ENCODE measurements at places on chromosomes 7 and 10.

DNA sequence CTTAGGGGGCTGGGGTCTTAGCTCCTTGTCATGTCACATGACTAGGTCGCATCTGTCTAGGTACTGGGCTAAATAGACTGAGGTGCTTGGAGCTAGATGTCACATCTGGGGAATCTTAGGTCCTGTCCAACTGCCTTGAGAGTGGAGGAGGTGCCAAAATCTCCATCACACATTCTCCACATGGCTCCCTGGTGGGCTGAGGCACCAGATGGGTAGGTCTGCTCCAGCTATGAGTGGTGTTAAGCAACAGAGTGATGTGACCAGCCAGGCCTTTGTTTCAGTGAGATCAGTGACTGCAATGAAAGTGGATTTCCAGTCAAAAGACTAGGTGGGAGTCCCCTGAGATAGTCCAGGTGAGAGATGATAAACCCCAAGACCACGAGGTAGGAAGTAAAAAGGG lies 251.8 kb downstream of the BMPER start:
- no peak for DNase-seq

- DNase-seq, result no peak
These were observed 29.6 kb downstream of the IDE start for GRCh38 chr10:92544296-92544695.

GRCh38 chr10:66698069-66698468 lies 227.8 kb upstream of the LRRTM3 start:
- DNase-seq, result no peak

GRCh38 chr7:63028376-63029206 lies 970.1 kb upstream of the ZNF722 start:
- DNase-seq, result no peak

DNA sequence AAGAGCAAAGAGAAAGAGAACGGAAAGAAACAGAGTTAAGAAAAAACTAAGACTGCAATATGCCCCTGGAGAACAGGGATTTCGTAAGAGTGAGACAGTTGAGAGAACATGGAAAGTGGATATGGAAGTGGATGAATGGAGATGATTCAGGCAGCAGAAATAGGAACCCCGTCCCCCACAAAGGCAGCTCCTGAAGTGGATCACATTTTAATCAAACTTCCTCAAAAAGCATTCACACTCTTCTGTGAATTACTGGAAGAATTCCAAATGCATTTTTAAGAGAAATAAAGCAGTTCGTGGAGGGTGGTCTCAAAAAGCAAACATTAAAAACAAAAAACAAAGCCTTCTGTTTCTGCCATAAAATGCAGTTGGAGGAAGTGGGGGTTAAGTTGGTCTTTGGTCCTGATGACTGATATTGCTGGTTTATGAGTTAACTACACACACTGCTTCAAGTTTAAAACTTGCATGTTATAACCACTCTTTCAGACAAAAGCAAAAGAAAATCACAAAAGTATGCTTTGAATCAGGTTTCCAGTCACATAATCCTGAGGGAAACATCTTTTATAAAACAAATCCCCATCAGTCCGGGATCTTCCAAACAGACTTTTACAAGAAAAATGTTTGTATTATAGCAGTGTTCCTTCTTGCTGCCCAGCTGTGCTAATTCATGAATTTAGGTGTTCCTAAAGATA lies 214.3 kb downstream of the FANK1 start:
- no peak for DNase-seq

DNA sequence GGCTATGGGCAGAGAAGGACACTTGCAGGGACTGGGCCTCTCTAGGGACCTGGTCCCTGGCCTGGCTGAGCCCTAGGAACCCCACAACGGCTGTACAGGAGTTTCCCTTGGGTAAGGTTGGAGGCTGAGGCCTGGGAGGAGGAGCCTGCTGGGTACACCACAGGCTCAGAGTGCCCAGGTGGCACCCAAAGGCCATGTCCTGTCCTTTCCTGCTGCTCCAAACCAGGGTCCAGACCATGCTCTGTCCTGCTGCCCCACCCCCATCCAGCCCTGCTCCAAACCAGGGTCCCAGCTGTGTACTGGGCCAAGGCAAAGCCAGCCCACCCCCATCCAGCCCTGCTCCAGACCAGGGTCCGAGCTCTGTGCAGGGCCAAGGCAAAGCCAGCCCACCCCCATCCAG lies 35.3 kb upstream of the ZNF488 start:
- DNase-seq, result no peak

DNA sequence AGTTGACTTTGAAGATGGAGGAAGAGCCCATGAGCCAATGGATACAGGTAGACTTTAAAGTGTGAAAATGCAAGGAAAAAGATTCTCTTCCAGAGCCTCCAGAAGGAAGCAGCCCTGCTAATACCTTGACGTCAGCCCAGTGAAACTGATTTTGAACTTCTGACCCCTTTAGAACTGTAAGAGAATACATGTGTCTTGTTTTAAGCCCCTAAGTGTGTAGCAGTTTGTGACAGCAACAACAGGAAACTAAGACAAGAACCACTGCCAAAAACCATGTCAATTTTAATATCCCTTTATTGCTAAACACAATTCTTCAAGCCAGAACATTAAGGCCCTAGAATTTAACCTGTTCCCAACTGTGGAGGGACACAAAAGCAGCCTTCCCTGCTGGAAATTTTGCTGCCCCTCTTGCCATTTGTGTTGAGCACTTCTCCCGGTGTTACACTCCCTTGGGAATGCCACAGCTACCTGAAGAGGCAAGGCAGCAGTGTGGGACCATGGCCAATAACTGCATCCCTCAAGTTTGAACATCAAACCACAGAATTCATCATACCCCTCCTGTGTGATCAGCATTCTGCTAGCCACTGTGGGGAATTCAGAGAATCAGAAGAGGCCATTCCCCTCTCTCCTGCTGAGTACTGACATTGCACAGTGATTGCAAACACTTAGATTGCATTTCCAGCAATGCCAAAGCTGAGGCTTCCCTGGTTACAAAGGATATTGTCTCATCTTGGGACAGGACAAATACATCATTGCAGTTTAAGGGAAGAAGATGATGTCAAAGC lies 12.3 kb upstream of the CCDC172 start:
- DNase-seq, result no peak

DNA sequence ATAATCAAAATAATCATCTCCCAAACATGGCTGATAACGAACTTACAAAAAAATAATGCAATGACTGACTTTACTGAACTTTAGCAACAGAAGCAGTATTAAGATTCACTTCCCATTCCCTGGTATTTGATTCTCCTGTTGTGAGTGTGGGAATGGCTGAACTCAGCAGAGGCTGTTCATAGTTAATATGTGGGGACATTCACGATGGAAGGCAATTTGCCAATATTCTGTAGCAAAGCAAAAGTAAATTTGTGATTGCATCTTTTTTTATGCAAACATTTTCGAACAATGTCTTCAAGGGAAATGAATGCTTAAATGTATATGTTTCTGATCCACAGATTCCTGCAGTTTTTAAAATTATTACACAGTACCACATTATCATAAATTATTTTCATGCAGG lies 431.7 kb upstream of the KLF6 start:
- no peak for DNase-seq

- DNase-seq, result no peak
These were observed 145.7 kb downstream of the MAPK8 start for GRCh38 chr10:48451969-48452878.

DNA sequence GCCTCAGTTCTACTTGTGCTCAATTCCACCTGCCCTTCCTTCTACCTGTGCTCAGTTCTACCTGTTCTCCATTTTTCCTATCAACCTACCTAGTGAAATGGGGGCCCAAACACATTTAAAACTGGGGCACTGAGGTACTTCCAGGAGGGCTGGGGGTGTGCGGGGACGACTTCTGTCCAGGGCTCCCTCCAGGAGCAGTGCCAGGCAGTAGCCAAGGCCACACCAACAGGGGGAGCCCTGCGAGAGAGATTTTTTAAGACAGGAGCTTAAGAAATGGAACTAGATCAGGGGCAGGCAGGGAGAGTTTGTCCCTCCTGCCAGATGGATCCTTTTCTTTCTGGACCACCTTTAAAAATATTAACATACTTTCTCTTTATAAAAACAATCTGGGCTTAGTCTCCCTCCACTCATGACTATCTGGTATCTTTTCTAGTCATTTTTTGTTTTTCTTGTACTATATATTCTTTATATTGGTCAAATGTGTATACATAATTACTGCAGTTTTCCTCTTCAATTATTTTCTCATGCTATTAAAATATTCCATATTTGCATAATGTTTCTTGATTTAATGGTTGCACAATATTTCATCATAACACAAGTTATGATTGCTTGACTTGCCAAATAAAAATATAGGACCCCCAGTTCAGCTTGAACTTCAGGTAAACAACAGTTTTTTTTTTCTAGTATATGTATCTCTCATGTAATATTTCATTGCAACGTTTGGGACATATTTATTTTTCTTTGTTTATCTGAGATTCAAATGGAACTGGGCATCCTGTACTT lies 47.3 kb upstream of the INSYN2A start:
- DNase-seq, result peak; percentile 30

DNA sequence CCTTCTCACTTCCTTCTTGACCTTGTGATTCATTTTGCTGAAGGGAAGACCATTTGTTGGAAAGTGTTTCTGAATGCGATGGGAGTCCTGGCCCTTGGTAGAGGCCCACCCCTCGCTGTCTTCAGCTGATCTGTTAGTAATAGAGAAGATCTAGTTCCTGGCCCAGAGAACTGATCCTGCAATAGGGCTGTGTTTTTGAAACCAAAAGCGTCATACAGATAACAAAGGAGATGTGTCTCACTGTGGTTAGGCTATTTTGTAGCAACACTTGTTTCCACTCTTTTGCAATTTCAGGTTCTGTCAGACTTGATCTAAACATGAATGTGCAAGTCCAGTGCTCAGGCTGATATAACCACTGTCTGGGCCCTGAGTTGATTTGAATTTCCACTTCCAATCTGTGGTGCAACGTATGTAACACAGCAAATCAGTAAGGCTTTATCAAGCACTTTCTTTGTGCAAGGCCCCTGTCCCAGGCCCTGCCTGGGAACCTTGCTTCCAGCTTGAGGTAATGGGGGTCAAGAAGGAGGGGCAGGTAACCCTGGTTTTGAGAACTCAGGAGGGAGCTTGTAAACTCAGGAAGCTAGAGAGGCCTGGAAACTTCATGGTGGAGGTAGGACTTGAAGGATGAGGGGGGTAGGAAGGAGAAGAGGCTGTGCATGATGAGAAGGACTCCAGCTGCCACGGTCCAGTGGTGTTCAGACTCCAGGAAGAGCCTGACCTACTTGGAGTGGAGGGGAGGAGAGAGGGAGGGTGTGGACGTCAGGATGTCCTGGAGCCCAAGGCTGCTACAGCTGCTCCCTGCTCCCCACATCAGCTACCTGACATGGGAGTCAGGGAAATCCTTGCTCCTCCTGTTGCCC lies 42.2 kb upstream of the SRGN start:
- DNase-seq, result no peak

GRCh38 chr7:19520392-19520791 lies 188.4 kb downstream of the POLR1F start:
- DNase-seq, result no peak

GRCh38 chr10:19803676-19804075 lies 12.6 kb upstream of the PLXDC2 start:
- no peak for DNase-seq

GRCh38 chr7:69864274-69864673 lies 266.0 kb downstream of the AUTS2 start:
- DNase-seq, result peak; percentile 42

DNA sequence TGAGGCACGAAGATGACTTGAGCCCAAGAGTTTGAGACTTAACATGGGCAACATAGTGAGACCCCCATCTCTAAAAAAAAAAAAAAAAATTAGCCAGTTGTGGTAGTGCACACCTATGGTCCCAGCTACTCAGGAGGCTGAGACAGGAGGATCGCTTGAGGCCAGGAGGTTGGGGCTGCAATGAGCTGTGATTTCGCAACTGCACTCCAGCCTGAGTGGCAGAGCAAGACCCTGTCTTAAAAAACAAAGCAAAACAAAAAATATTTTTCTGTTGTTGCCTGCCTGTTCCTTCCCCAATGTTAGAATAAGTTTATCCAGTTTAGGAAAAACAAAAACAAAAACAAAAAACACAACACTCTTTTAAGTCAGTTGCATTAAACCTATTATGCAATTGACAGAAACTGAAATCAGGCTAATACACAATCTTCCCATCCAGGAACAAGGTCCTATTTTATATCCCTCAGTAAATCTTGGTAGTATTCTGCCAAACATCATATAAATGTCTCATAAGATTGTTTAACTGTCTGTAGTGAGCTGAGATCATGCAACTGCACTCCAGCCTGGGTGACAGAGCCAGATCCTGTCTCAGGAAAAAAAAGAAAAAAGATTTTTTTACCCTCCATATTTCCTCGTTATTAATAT lies 4.9 kb downstream of the PILRA start:
- no peak for DNase-seq

GRCh38 chr7:158728911-158729645 lies 24.5 kb upstream of the NCAPG2 start:
- no peak for DNase-seq

DNA sequence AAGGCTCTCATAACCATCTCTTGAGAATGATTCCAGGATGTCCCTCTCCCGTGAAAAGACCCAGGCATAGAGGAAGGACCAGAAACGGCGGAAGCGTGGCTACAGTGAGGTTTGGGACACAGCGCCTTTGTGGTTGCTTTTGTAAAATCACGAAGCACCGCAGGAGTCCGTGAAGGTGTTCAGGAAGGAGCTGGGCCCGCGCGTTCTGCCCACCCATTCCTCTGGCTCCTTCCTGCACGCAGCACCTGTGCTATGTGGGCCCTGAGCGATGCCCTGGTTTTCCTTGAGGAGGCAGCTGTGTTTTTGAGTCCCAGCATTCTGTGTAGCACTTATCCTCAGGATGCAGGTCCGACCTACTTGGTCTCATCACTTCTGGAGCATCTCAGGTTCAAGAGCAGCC lies 112.8 kb downstream of the TRRAP start:
- no peak for DNase-seq

DNA sequence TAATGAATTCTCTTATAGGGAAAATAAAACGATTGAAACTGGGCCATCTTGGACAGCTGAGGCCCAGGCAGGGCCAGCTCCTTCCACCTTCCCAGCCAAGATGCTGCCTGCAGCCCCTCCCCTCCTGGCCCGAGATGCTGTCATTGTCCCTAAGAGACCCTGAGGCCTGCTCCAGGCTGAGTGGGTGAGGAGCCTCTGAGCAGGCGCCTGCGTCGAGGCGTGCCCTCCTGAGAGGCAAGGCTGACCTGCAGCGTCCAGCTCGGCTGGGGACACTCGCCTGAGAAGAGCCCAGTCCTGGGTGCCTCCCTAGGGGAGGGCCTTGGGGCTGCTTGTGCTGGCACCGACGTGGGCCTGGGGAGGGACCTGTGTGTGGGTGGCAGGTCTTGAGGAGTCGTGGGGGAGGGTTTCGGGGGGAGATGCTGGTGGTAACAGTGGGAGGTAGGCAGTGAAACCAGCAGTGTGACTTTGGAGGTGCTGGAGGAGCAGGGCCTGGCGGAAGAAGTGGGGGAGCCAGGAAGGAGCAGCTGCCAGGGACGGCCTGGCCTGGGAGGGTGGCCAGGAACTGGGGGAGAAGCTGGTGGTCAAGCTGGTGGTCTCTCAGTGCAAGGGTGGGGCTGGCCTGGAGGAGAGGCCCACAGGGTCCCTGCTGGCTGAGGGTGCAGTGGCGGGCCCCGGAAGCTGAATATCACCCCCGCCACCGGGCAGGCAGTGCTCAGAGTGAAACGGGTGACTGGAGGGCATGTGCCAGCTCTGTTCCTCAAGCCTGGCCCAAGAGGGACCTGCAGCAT lies 7.9 kb downstream of the GPR146 start:
- no peak for DNase-seq
